Activated CD8-positive, alpha-beta T cell treated with anti-CD3 and anti-CD28 coated beads for 36 hours (primary cell): ENCODE measurements at places on chromosomes 1 and 21. TPM values are rescaled to one million over a fixed set of nuclear protein-coding genes. Genes with fewer than 3 reads are reported as not detected.

DNA sequence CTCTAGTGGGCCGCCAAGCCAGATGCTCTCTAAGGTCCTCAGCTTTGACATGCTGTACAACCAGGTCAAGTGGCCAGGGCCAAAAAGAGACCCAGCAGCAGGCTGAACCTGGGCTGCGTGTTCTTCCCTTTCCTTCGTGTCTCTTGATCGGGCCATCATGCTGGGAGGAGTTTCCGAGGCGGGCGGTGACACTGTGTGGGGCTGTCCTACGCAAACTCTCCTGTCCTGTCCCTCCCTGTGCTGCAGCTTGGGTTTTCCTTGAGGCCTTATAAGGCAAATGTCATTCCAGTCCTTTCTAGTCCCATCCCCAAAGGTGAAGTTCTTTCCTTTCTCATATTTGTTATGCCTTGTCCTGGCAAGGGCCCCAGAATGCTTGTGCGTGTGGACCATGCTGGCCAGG is 56.7 kb downstream of the ARHGEF10L start:
- no peak for DNase-seq
- H3K27me3 ChIP-seq = no peaks in the 10 kb centered on the region
- H3K4me1 ChIP-seq = no peaks in the 10 kb centered on the region
- H3K4me3 ChIP-seq = no peak overlapping the region
- H3K36me3 ChIP-seq = no peaks in the 10 kb centered on the region
- H3K27ac ChIP-seq = no peak overlapping the region

GRCh38 chr1:158445376-158445775 is 16.3 kb upstream of the OR10K1 start:
- no peak overlapping the region for H3K27ac ChIP-seq
- no peaks in the 10 kb centered on the region for H3K36me3 ChIP-seq
- no peak overlapping the region for H3K4me3 ChIP-seq
- peaks cover 25% of the 10 kb centered on the region for H3K27me3 ChIP-seq
- no peak for DNase-seq

DNA sequence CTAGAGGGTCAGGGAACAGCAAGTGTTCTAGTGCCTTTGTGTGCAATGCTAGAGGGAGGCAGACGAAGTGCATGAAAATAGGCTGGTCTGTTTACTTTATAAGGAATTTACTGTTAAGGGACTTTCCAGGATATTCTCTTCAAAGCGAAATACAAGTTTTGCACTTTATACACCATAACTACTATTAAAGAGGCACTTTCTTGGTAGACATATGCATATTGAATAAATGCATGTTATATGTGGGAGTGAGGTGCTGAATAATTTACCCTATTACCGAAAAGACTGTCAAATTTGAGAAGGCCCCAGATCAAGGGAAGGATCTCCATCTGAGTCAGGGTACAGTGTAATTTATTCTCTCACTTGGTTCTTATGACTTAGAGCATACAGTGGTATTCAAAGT is 310.5 kb downstream of the S1PR1 start:
- H3K4me1 ChIP-seq = no peaks in the 10 kb centered on the region
- no peaks in the 10 kb centered on the region for H3K27me3 ChIP-seq
- no peak for DNase-seq
- H3K36me3 ChIP-seq = no peaks in the 10 kb centered on the region

DNA sequence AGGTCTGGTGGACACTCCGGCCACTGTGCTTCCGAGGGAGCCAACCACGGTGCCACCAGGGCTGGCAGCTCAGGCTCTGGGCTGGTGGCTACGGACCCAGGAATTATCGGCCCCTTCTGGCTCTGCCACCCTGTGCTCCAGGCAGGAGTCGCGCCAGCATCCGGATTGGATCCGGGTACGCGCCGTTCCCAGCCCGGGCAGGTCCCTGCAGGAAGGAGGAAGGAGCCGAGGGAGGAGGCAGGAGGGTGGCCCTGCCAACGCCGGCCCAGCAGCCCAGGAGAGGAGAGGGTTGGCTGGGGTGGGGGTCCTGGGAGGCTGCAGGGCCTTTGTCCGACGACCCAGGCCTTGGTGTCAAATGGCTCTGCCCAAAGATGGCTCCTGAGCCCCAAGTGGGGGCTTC is 160.5 kb downstream of the CASZ1 start:
- no peaks in the 10 kb centered on the region for H3K36me3 ChIP-seq
- no peak overlapping the region for H3K4me3 ChIP-seq

- H3K27ac ChIP-seq = no peak overlapping the region
- H3K36me3 ChIP-seq = no peaks in the 10 kb centered on the region
- no peak for DNase-seq
- no peaks in the 10 kb centered on the region for H3K4me1 ChIP-seq
- H3K27me3 ChIP-seq = no peaks in the 10 kb centered on the region
Observed at GRCh38 chr1:186633116-186633515, 47.1 kb downstream of the PTGS2 start.

DNA sequence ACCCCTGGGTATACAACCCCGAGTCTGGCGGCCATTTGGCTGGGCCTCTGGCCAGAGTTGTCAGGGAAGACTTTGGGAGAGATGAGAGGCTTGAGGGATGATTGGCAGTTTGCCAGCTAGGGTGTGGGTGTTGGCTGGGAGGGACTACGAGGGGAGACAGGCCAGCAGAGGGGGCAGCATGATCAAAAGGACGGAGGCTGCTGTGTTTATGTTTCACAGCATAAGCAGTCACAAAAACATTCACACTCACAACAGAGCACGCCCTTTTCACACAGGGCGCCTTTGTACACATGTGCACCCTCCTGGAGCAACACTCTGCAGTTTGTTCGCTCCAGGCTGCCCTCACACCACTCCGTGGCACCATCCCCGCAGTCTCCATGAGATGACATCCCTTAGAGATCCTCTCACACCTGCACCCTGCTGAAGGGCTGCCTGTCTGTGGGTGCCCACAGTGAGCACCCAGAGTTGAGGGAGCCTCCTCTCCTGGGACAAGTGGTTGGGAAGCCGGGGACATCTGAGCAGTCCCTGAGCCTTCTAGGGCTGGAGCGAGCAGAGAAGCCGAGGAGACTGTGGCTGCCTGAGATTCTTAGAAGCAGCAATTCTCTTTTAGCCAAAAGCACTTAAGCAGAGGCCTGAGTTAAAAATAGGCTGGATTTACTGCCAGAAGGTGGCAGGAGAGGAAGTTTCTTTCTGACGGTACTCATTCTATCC is 15.4 kb downstream of the EFNA3 start:
- peaks cover 12% of the 10 kb centered on the region for H3K27me3 ChIP-seq
- H3K4me3 ChIP-seq = no peak overlapping the region
- DNase-seq = no peak
- H3K36me3 ChIP-seq = no peaks in the 10 kb centered on the region

GRCh38 chr1:31259746-31260145 is 20.1 kb upstream of the NKAIN1 start:
- no peaks in the 10 kb centered on the region for H3K4me1 ChIP-seq
- H3K4me3 ChIP-seq = no peak overlapping the region
- no peaks in the 10 kb centered on the region for H3K27me3 ChIP-seq
- peaks cover 40% of the 10 kb centered on the region for H3K36me3 ChIP-seq
- H3K27ac ChIP-seq = no peak overlapping the region

DNA sequence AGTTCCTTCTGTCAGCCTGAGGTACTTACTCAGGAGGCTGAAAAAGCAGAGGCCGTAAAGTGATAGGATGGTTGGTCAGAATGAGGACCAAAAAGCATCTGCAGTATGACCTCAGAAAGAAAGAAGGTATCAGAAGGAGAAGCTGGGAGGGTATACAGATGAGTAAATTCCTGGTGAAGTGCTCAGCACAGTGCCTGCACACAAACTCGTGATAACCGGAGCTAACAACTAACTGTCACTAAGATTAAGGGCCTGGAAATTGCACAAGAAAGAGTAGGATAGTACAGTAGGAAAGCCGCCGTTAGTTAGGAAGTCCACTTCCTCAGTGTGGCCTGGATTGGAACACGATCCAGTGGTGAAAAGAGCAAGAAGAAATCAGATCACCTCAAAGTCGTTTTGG is 62.6 kb downstream of the VPS26C start:
- no peaks in the 10 kb centered on the region for H3K27me3 ChIP-seq
- peaks cover 24% of the 10 kb centered on the region for H3K36me3 ChIP-seq
- no peak overlapping the region for H3K4me3 ChIP-seq
- H3K4me1 ChIP-seq = peaks cover 19% of the 10 kb centered on the region
- H3K27ac ChIP-seq = peak overlapping the region; percentile 9
- DNase-seq = no peak

GRCh38 chr1:184608581-184608980 is 146.1 kb downstream of the EDEM3 start:
- no peak for DNase-seq
- no peaks in the 10 kb centered on the region for H3K27me3 ChIP-seq
- no peak overlapping the region for H3K27ac ChIP-seq

GRCh38 chr1:46719689-46720088 is 775 bp upstream of the EFCAB14 start:
- peak overlapping the region; percentile 83 for H3K27ac ChIP-seq
- peak; percentile 14 for DNase-seq
- H3K4me3 ChIP-seq = peak overlapping the region; percentile 85
- peaks cover 23% of the 10 kb centered on the region for H3K36me3 ChIP-seq
- H3K27me3 ChIP-seq = no peaks in the 10 kb centered on the region

DNA sequence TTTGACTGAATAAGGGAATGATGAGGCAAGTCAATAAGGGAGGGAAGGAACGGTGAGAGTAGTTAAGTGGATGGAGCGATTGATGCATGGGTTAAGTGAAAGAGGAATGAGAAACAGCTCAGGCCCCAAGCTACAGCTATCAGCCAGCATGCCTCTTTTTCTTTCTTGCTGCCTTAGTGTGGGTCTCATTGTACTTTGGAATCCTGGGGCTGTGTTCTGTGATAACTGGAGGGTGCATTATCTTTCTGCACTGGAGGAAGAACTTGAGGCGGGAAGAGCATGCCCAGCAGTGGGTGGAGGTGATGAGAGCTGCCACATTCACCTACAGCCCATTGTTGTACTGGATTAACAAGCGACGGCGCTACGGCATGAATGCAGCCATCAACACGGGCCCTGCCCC is 1.0 kb downstream of the TEX38 start:
- no peak for DNase-seq
- H3K36me3 ChIP-seq = peaks cover 19% of the 10 kb centered on the region
- peaks cover 35% of the 10 kb centered on the region for H3K4me1 ChIP-seq
- H3K4me3 ChIP-seq = no peak overlapping the region
- peak overlapping the region; percentile 7 for H3K27ac ChIP-seq
- H3K27me3 ChIP-seq = no peaks in the 10 kb centered on the region

GRCh38 chr1:171421413-171422020 is 63.8 kb upstream of the PRRC2C start:
- H3K4me1 ChIP-seq = peaks cover 19% of the 10 kb centered on the region
- H3K27ac ChIP-seq = no peak overlapping the region
- no peak for DNase-seq
- H3K27me3 ChIP-seq = peaks cover 4% of the 10 kb centered on the region

GRCh38 chr1:59266927-59267293 is 30.0 kb upstream of the FGGY start:
- peaks cover 9% of the 10 kb centered on the region for H3K27me3 ChIP-seq
- peaks cover 1% of the 10 kb centered on the region for H3K4me1 ChIP-seq
- H3K4me3 ChIP-seq = no peak overlapping the region
- no peaks in the 10 kb centered on the region for H3K36me3 ChIP-seq

GRCh38 chr21:29264721-29265120 is 34.0 kb upstream of the BACH1 start:
- DNase-seq = no peak
- H3K36me3 ChIP-seq = peaks cover 4% of the 10 kb centered on the region
- peaks cover 9% of the 10 kb centered on the region for H3K4me1 ChIP-seq
- no peaks in the 10 kb centered on the region for H3K27me3 ChIP-seq
- H3K27ac ChIP-seq = no peak overlapping the region

GRCh38 chr1:187641015-187641414 is 812.3 kb downstream of the PLA2G4A start:
- H3K36me3 ChIP-seq = no peaks in the 10 kb centered on the region
- H3K27me3 ChIP-seq = no peaks in the 10 kb centered on the region
- DNase-seq = no peak
- no peaks in the 10 kb centered on the region for H3K4me1 ChIP-seq
- no peak overlapping the region for H3K4me3 ChIP-seq
- H3K27ac ChIP-seq = no peak overlapping the region

The KCNC4 gene
- total RNA-seq = 10.7 TPM

The C1QTNF12 gene
- total RNA-seq = 4.9 TPM

The CAMTA1 gene
- total RNA-seq = 70.9 TPM

The C1orf198 gene
- total RNA-seq = 6.2 TPM

The RASAL2 gene
- total RNA-seq = not detected

The OTUD7B gene
- 16.1 TPM for total RNA-seq

The AIRE gene
- not detected for total RNA-seq

The LORICRIN gene
- total RNA-seq = not detected
